AG08395 (cell line): ENCODE measurements at places on chromosomes 5 and 9.

DNA sequence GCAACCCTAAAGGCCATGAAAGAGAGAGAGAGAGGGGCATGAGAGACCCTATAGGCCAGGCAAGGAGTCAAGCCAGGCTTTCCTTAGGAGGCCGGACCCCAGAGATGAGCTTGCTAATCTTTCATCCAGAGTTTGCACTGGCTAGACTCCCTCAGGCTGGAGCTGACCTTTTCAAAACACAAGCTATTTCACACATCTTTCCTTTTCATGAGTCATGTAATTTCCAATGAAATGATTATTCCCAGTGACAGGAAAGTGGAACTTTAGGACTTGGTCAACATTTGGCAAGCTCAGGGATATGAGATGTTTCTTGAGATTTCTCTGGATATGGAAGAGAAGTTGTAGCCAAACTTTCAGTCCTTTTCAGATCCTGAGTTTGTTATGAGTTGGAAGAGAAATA is 117.7 kb downstream of the TARS1 start:
- peak; percentile 27 for DNase-seq

GRCh38 chr5:138032028-138032571 is 779 bp downstream of the FAM13B start:
- DNase-seq: no peak

GRCh38 chr5:142053426-142054151 is 40.8 kb upstream of the GNPDA1 start:
- peak; percentile 69 for DNase-seq

DNA sequence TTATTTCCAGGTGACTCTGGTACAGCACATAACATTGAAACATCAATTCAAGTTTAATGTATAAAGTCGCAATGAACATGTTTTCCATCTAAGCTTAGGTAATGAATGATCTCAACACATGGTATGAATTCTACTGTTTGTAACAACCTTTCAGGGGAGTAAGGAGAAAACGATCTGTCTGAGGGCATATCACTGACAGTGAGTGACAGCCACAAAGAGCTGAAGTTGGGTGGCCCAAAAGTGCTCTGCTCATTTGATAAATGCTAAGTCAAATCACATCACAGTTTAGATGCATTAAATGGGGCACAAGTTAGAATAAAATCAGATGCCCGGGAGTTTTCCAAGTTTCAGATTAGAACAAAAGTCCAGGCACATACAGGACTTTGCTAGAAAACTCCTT is 1.2 kb downstream of the FANCC start:
- DNase-seq: no peak

DNA sequence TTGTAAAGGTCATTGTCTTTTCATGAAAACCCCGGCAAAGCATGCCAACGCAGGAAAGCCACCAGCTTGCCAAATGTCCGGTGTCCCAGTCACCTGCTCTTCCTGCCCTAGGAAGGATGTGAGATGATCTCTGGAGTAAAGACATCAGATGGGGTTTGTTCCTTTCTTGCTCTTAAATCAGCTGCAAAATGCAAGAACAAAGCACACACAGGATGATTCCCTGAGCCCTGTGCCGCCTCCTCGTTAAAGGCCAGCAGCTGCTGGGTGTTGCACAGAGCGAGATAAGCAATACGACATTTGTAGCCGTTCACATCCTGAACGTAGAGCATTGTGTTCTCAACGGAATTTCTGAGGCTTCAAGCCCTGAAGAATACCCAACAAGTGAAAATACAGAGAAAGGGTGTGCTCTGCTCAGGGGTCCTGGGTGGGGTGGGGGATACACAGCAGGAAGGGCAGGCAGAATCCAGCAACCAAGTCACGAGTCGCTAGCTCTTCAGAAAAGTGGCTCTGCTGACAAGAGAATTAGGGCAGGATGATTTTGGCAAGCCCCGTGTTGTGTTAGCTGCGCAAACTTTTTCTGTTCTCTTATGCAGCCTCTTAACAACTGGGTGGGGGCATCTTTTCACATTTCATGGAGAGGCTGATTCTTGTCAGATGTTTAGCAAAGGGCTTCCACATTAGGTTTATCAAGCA is 229.2 kb upstream of the MAP3K1 start:
- DNase-seq: no peak

GRCh38 chr9:70420441-70421271 is 6.2 kb upstream of the KLF9 start:
- peak; percentile 57 for DNase-seq

GRCh38 chr5:177526791-177527190 is 10.0 kb upstream of the DDX41 start:
- no peak for DNase-seq

DNA sequence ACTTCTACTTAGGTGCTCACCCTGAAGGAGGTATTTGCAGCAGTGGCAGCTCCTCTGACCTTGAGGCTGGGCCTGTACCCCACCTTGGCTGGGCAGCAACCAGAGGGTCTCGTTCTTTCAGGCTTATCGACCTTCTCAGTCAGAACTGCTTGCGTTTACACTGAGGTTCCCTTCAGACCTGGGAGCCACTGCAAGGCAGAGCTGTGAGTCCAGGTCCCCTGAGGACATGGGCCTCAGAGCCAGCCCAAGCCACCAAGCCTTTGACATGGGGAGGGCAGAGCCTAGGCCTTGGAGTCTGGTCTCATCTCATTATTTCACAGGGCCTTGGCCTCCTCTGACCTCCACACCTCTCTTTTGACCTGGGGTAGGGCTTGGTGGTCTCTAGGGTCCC is 13.7 kb downstream of the ACSL6 start:
- DNase-seq: no peak

DNA sequence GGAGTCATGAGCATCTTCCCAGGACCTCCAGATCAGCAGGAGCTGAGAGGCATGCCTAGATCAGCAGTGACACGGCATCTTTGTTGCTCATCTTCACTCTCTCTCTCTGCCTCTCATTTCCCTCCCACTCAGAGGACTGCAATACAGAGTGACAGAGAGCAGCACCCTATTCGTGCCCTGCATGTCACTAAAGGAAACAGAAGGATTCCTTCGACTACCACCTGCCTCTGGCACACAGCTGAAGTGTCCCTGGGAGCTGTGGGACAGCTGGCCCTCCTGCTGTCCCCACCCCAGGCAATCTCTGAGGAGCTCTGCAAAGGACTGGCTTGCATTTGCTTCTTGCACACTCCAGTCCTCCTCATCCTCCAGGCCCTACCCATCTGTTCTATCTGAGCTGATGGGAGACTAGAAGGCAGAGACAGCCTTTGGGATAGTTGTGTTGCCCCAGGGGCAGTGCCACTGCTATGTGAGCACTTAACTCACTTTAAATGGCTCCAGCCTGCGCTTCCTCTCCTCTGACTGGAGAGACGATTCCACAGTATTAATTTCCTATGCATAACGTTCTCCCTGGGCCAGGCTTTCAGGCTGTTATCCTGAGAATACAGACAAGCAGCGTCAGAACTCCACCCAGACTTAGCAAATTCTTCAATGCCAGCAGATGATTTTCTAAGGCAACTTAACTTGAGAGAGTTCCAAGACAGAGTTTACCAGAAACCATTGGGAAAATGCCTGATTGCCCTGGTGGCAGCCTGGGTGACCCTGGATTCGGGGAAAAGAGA is 167.6 kb upstream of the MAP1B start:
- DNase-seq: no peak

- no peak for DNase-seq
Observed at GRCh38 chr5:138716456-138716924, 36.7 kb upstream of the CTNNA1 start.

DNA sequence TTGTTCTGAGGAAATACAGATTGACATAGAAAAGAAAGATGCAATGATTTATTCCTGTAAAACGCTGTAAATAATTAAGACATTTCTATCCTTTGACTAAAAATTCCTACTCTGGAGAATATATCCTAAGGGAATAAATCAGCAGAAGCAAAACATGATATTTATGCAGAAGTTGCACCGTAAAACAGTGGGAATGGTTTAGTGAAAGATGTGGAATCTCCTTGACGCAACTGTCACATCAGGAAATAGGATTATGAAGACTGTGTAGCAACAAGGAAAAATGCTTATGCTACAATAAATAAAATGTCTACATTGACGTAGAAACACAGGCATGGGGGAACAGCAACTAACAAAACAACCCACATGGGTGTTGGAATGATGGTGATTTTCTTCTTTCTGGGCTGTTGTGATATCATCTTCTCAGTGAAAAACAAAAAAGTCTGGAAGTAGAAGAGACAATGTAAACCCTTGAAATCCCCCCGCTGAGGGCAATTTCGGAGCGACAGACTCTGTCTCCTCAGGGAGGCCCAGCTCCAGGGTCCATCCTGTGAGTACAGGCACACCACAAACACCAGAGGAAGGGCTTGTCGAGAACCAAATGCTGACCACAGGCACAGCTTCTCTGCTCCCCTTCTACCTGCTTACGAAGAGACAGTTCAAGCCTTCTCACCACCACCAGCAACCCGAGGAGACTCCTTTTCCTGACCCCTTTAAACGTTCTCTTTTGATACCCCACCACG is 25.2 kb downstream of the COL23A1 start:
- DNase-seq: no peak

DNA sequence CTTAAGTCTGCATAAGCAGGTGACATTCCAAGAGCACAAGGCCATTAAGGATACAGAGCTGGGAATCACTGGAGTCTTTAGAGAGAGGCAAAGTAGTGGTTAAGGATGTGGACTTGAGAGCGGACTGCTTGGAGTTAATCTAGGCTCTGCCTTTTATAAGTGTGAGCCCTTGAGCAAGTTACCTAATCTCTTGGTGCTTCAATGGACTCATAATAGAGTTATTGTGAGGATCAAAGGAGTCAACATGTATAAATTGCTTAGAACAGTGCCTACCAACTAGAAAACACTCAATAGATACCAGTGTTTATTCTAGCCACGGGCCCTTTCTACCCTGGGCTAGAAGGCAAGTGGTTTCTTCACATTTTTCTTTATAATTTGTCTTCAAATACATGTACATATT is 819.4 kb downstream of the NR2F1-AS1 start:
- DNase-seq: no peak

GRCh38 chr9:118561051-118561450 is 808.2 kb downstream of the BRINP1 start:
- DNase-seq: no peak

DNA sequence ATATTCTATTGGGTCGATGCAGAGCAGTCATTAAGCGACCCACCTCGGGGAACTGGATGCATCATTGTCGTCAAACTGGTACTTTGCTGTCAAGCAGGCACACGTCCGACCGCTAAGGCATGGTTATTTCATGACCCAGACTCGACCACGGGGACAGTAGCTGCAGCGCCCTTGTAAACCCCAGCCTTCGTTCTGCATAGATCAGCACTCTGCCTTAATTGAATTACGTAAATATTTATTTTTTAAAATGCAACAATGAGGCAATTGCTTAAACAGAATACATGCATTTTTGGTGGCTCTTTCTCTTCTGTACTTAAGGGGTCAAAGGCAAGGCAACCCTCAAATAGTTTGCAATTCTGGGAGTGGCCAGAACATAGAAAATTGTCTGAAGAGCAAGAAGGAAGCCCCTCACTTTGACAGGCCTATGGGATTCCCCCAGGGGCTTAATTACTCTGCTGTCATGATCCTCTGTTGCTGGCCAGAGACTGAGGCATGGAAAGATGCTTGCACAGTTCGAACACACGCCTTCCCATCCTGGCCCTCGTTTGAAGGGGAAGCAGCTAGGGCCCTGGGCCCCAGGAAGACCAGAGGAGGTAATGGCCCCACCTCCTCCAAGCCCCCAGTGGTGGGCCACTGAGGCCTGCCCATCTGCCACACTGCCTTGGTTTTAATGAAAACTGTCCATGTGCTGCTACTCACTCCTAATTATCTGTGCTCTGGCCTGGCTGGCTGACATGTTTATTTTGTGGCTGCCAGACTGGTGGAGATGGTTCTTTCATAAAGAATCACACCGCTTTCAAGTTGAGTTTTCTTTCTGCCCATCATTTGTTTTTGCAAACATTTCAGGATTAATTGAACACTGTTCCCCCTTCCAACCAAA is 169.7 kb upstream of the MAST4 start:
- DNase-seq: no peak

- peak; percentile 67 for DNase-seq
Observed at GRCh38 chr5:151770383-151771258, 1.1 kb upstream of the G3BP1 start.

DNA sequence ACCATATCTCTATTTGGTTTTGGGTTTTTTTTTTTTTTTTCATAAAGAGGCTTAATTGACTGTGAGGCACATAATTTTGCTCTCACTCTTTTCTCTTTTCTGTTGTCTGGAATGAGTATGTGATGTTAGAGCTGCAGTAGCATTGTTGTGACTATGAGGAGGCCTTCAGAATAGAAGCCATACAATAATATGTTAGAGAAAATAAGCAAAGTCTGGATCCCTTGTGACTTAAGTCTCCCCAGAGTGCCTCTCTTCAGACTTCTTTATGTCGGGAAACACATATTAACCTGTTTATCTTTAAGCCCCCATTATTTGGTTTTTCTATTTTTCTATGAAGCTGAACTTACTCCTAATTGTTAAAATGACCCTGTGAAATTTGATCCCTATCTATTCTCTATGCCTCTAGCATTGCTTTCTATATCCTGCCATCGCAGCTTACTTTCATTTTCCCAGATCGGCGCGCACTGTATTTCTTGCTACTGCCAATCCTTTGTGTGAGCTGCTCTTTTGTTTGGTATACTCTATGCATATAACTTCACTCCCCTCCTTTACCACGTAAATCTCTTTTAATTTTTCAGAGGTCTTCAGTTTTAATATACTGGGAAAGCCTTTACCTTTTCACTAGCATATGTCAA is 372.5 kb upstream of the KCNN2 start:
- DNase-seq: no peak

- no peak for DNase-seq
Observed at GRCh38 chr5:33241802-33242201, 199.0 kb upstream of the TARS1 start.

DNA sequence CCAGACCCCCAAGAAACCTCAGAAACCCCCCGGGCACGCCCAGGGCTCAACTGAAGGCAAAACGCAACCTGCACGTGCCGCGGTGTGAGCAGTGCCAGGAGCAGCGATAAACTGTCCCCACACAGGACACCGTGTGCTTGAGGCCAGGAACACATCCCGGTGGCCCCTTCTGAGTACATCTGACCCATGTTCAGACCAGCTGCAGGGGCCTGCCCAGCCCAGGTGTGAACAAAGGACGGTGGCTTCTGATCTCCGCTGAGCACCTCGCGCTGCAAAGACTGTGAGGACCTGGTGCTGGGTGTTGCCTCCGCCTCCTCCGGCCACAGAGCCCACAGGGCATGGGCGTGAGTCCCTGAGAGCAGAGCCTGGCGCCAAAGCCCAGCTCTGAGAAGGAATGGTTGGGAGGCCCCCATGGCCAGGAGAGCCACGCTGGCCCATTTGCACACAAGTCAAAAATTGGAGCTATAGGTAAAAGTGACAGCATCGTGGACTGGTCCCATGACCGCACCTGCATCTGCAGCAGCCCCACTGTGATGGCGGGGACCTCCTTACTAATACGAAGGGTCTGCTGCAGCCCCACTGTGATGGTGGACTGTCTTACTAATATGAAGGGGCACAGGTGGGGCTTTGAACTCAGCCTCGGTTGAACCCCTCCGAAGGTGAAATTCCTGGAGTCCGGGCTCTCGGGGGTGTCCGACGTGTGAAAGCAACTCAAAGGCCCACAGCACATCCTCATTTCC is 31.5 kb downstream of the NDUFS6 start:
- no peak for DNase-seq

GRCh38 chr5:107783551-107783950 is 112.8 kb upstream of the EFNA5 start:
- no peak for DNase-seq

- DNase-seq: no peak
Observed at GRCh38 chr5:95080030-95080429, 204.9 kb downstream of the MCTP1 start.

GRCh38 chr5:123262216-123262823 is 160.9 kb downstream of the CEP120 start:
- no peak for DNase-seq
